ENCODE measurements at places on chromosomes 6 and 20.

GRCh38 chr6:118913161-118913560 is 19.2 kb downstream of the ASF1A start:
- no peak for DNase-seq

DNA sequence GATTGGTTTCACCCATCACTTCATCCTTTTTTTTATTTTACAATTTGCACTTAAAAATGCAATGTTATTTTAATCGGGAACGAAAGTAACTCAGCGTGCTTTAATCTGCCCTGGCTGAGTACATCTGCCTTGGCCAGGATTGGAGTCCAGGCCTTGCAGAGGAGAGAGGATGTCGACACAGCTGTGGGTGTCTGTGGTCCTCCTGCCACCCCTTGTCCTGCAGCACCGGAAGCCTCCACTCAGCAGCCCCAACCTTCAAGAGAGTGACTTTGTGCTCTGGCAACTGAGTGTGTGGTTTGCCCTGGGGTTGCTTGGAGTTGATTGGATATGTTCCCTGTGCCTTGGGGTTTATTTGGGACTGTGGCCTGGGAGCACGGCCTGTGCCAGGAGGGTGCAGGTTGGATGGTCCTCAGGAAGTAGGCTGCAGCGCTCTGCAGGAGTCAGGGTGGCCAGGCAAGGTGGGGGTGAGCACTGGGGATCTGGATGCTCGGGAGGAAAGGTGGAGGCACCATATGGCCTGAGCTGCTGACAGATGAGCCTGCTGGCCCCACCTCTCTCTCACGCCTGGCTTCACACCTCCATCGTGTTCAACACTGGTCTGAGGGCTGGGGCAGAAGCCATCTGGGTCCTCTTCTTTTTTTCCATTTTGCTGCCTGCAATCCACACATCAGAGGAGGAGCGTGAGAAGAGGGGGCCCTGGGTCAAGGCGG is 4.3 kb downstream of the MYT1 start:
- no peak for DNase-seq

- DNase-seq = no peak
Observed at GRCh38 chr6:136284909-136285308, 4.7 kb downstream of the BCLAF1 start.

DNA sequence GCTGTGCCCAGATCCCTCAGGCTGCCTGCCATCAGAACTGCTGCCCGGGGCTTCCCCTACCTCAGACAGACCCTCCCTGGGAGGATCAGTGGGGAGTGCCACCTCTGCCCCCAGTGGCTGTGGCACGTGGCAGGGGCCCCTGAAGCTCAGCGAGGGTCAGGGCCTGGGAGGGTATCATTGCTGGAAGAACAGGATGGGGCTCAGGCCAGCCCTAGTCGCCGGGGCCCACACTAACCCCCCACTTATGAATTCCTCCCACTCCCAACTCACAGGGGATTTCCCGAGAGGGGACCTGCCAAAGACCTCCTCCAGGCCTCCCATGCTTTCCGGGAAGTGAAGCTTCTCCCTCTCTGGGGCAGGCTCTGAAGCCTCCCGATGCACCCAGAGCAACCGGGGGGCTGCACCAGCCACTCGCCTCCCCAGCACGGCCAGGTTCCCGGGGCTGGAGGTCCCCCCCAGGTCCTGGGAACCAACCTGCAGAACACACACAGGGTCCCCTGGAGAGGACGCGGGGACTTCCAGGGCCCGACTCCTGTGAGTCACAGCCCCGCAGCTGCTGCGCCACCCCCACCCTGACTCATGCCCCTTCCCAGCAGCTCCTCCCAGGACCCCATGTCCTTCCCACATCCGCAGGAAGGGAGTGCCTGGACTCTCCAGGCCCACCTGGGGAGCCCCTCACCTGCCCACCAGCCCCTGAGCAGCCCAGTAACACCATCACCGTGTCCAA is 2.5 kb downstream of the TNFRSF6B start:
- DNase-seq = no peak

DNA sequence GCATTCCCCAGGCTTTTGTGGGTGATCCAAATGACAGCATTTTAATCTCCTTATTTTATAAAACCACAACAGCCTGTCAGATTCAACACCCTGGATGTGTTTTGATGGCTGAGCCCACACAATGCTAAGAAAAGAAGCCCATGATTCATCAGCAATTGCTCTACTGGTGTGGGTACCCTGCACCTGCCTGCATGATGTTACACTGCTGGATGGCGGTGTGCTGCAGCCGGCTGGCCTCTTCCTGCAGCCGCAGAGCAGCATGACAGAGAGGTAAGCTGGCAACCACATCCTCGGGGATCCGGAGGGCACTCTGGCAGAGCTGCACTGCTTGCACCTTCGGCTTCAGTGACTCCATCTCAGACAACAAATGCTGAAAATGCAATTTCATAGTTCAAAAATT is 327.5 kb downstream of the SYNE1 start:
- DNase-seq = no peak

GRCh38 chr20:37534401-37535157 is 6.9 kb upstream of the BLCAP start:
- DNase-seq = peak; percentile 57

- no peak for DNase-seq
Observed at GRCh38 chr6:167755461-167755860, 71.2 kb upstream of the AFDN start.

GRCh38 chr6:112002307-112002706 is 51.6 kb upstream of the CCN6 start:
- no peak for DNase-seq

- DNase-seq = no peak
Observed at GRCh38 chr20:8711501-8711900, 357.4 kb upstream of the PLCB4 start.

GRCh38 chr6:105832313-105832761 is 253.8 kb upstream of the PRDM1 start:
- DNase-seq = no peak

DNA sequence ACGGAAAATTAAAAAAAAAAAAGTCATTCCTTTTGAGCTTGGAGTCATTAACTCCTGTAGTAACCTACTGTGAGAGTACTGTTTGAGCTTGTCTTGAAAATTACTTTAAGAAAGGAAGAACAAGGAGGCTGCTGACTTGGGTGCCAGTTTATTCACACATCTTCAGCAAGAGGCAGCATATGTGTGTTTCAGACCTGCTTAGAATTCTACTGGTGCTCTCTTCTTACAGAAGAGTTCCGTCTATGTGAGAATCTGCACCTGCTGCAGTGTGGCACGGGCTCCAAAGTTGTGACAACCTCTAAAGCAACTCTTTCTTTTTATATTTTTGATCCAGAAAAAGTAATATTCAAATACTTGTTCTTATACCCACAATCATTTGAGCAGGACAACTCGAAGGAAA is 117.4 kb upstream of the SOX4 start:
- no peak for DNase-seq

DNA sequence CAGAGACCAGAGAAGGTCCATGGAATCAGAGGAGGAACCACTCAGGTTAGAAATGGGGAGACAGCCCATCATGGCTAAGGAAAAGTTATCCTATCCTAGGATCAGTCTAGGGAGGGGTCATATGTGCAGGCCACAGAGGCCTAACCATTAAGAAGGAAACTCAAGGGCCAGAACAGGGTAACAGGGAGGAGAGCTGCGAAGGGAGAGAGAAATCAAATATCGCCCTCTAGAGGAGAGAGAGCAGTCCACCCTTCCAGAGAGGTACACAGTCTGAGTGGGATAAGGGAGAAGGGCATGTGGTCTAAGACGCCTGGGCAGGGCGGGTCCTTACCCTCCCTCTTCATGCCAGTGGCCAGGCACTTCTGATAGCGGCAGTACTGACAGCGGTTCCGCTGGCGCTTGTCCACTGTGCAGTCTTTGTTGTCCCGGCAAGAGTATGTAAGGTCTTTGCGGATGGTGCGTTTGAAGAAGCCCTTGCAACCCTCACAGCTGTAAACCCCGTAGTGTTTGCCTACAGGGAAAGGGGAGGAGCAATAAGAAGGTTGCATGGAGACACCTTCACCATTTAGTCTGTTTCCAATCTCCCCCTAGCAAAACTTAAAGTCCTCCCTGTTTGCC is 2.9 kb downstream of the RXRB start:
- no peak for DNase-seq

- no peak for DNase-seq
Observed at GRCh38 chr6:100479179-100480035, 14.7 kb upstream of the SIM1 start.

GRCh38 chr20:43994486-43995100 is 79.9 kb downstream of the TOX2 start:
- no peak for DNase-seq

DNA sequence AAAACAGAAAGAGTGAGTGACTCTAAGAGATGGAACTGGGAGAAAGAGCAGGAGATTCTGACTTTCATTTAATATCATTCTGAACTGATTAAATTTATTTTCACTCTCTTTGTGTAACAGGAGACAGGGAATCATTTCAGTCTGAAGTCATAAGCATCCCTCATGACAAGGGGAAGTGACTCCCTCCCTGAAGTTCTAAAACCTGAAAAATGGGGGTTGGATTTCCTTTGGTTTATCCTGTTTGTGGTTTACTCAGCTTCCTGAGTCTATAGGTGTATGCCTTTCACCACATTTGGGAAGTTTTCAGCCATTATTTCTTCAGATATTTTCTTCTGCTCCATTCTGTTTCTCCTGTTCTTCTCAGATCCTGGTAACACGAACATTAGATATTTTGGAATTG is 3.4 kb upstream of the FKBP1A start:
- DNase-seq = no peak

- no peak for DNase-seq
Observed at GRCh38 chr20:63174309-63175037, 41.5 kb downstream of the YTHDF1 start.

GRCh38 chr6:128739112-128739511 is 143.8 kb upstream of the LAMA2 start:
- no peak for DNase-seq

DNA sequence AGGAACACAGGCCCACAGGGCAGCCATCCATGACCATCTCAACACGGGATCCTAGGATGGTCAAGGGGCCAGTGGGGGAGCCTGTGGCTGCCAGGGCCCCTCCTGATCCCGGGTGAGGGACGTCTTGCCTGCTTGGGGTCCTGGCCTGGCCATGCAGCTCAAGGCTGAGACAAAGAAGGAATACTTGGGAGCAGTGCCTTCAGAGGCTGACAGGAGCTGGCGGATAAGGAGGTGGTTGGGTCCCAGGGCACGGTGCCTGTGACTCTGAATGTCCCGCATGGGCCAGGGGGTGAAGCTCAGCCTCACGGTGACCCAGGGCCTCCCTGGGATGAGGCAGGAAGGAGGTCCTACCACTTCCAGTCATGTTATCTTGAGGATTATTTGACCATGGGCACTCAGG is 95.2 kb downstream of the SMOC2 start:
- no peak for DNase-seq

DNA sequence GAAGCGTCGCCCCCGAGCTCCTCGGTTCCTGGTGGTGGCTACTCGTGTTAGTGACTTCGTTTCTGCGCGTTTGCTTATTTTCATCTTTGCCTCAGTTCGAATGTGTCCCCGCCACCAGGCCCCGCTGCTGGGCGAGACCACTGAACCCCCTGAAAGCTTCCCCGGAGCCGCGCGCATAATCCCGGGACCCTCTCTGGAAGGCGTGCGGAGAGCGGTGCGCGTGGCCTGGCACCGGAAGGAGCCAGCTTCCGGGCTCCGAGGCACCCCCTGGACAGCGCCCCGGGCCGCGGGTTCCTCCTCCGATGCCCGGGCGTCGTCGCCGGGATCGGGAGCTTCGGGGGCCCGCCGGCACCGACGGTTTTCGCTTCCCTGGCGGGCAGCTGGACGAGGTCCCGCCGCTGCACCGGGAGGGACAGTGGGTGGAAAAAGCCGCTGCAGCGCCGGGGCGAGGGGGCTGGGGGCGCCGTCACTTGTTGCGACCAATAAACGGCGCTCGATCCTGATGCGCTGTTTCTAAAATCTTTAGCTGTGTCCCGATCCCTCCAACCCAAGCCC is 643 bp upstream of the SLC35D3 start:
- DNase-seq = no peak

GRCh38 chr20:46939031-46939965 is 44.7 kb downstream of the EYA2 start:
- no peak for DNase-seq

- DNase-seq = no peak
Observed at GRCh38 chr6:169527306-169527705, 174.5 kb downstream of the WDR27 start.

DNA sequence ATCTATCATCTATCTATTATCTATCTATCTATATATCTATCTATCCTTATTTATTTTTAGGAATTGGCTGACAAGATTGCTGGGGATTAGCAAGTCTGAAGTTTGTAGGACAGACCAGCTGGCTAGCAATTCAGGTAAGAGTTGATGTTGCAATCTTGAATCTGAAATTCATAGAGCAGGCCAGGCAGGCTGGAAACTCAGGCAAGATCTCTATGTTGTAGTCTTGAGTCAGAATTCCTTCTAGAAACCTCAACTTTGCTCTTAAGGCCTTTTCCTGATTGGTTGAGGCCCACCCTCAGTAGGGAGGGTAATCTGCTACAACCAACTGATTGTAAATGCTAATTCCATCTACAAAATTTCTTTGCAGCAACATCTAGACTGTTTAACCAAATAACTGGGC is 19.2 kb downstream of the MAPK13 start:
- DNase-seq = no peak

Measured in stimulated activated naive B cell treated with anti-CD40 and anti-IgM and Interleukin-4, amounts not matched to agents 10 μg/mL and 1 μg/mL and 100 μg/mL, for 72 hours (primary cell).